LoVo (cell line): ENCODE measurements at places on chromosomes 16 and 17.
A peak's percentile ranks its signal among the peaks of the same experiment; 100 is the strongest.

DNA sequence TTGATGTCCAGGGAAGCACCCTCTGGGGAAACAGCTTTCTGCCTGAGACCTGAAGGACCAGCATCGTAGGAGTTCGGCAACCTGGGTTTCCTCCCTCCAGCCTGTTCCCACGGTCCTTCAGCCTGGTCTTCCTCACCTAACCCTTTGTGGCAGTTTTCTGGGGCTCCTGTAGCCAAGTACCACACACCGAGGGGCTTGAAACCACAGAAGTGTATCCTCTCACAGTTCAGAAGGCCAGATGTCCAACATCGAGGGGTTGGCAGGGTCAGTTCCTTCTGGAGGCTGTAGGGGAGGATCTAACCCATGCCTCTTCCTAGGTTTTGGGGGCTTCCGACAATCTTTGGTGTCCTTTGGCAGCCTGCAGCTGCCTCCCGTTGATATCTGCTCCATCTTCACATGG is 381.0 kb upstream of the TNRC6C start:
- no peak for DNase-seq

DNA sequence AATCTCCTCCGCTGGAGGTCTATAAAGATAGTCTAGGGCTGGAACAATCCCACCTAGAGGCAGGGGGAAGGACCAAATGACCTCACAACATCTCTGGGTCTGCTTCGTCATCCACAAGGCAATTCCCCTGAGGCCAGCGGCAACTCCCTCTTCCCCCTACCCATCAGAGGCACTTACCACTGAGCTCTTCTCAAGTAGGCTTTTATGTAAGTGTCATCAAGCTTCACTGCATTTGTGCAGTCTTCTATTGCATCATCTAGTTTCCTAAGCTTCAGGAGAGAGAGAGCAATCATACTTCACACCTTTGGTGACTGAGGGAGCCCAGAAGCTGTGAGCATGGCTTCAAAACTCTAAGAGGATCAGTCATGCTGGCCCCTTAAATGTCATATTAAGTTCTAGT is 21.0 kb downstream of the CNP start:
- no peak for DNase-seq

- no peak for DNase-seq
Observed at GRCh38 chr17:8766731-8767130, 8.4 kb upstream of the SPDYE4 start.

- no peak for DNase-seq
Observed at GRCh38 chr16:85524365-85524629, 88.8 kb upstream of the GSE1 start.

- DNase-seq: no peak
Observed at GRCh38 chr16:87065446-87066132, 251.6 kb downstream of the C16orf95 start.

DNA sequence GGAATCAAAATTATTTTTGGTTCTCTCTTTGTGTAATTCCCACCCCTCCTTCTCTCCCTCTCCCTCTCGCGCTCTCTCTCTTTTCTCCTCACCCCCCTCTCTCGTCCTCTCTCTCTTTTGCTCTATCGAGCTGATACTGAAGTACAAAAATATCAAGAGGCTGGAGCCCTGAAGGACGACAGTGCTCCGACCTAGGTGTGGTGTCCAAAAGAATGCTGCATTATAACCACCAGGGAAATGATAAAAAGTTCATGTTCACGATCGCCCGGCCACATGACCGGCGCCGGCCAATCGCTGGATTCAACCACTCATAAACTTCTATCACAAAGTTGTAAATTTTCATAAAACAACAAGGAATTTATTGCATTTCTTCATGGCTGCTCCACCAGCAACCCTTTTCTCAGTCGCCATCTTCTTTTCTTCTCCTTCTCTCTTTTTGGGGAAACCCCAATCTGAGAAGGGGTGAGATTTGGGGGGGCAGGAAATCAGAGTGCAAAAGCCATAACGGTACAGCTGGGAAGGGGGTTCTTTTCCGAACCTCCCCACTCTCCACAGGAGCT is at the start of gene HOXB6:
HOXB6 (minus strand) TSS at position 217 of the 560 bp plus-strand sequence. CDS start 6,836 bp downstream, outside the sequence.
- peak; percentile 90 for DNase-seq

DNA sequence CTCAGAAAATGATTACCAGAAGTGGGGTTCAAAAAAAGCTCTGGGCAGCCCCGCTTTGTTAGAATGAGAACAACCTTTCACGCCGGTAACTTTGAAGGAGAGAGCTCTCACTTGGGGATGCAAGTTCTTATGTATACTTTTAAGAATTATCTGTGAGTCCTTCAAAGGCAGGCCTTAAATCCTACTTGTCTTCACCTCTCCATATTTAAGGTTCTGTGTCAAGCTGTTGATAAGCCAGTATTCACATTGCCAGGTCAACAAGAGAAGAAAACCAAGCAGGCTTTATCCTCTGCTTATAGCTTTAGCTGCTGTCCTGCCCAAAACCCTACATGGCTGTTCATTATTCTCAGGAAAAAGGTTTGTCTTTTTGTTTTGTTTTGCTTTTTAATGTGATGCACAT is 42.9 kb downstream of the CDRT4 start:
- DNase-seq: no peak

GRCh38 chr17:68305142-68305541 is 13.8 kb downstream of the ARSG start:
- no peak for DNase-seq

- peak; percentile 65 for DNase-seq
Observed at GRCh38 chr17:1455291-1455796, 688 bp downstream of the CRK start.

DNA sequence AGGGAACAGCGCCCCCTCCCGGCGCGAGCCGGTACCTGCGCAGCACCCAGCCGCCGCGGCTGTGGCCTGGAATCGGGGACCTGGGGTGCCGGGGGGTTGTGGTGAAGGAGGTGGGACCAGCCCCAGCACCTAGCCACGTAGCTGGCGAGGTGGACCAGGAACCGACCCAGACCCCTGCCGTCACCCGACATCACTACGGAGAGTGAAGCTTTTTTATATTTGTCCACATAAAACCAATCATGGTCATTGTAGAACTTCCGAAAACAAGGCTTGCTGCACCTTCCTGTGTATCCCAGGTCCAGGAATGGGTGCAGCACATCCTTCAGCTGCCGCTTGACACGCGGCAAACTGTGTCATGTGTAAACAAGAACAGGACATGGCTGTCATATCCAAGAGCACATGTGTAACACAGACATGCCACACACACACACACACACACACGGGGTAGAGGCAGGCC is 1.3 kb downstream of the HBQ1 start:
- DNase-seq: no peak

DNA sequence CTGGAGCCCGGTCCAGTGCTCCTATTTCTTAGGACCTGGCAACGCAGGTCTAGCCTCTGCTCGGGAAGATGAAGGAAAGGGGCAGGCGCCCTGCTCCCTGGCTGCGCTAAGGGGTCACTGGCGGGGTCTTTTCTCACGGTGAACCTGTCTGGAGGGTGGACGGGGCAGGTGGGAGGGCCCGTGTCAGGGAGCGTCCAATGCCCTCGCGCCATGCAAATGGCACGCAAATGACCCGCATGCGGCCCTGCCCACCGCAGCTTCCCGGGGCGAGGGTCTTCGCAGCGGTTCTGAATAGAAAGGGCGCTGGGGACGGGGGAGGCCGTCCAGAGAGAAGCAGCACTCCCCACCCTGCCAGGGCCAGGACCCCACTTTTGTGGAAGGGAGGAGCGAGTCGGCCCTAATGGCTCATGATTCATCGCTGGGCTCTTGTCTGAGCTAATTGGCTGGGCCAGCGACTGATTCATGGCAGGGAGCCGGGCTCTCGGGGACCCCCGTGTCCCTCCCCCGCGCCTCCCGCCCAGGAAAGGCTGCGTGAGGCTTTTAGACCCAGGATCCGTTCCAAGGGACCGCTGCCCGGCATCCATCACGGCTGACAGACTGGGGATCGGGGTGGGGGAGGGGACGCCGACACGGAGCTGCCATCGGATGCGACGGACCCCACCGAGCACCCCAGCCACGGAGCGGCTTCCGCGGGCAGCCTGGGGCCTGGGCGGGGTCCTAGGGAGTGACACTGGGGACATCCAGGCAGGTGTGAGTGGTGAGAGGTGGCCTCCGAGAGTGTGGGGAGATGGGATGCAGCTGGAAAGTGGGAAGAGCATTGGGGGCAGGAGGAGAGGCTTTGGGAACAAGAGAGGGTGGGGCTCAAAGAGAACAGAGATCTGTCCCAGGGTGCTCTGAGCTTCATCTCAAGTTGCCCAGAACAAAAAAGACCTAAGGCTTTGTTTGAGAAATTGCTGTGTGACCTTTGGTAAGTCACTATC is 25.0 kb upstream of the NGFR start:
- DNase-seq: no peak

GRCh38 chr17:82907797-82908542 is 68.1 kb upstream of the ZNF750 start:
- DNase-seq: no peak

DNA sequence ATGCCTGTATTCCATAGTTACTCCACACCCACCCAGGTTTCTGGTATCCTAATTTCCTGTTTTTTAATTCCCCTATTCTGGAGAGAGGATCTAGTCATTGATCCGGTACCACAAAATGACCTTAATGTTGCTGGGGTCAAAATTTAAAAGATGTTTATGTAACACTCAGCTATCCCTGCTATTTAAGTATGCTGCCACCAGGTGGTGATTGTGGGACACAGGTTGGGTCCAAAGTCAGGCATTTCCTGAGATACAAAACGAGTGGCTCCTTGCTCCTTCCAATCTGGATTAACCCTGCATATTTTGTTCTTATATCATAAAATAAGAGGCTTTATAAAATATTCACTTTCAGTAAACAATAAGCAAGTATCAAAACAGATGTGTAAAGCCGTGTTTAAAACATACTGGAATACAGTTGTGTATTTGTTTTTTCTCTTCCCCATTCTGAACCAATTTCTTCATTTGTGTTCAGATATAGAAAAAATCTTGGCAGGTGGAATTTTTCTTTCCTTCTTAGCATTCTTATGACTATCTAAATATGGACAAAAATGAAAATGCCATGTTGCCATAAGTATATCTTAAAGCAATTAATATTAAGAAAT is 16.3 kb downstream of the HS3ST4 start:
- no peak for DNase-seq

DNA sequence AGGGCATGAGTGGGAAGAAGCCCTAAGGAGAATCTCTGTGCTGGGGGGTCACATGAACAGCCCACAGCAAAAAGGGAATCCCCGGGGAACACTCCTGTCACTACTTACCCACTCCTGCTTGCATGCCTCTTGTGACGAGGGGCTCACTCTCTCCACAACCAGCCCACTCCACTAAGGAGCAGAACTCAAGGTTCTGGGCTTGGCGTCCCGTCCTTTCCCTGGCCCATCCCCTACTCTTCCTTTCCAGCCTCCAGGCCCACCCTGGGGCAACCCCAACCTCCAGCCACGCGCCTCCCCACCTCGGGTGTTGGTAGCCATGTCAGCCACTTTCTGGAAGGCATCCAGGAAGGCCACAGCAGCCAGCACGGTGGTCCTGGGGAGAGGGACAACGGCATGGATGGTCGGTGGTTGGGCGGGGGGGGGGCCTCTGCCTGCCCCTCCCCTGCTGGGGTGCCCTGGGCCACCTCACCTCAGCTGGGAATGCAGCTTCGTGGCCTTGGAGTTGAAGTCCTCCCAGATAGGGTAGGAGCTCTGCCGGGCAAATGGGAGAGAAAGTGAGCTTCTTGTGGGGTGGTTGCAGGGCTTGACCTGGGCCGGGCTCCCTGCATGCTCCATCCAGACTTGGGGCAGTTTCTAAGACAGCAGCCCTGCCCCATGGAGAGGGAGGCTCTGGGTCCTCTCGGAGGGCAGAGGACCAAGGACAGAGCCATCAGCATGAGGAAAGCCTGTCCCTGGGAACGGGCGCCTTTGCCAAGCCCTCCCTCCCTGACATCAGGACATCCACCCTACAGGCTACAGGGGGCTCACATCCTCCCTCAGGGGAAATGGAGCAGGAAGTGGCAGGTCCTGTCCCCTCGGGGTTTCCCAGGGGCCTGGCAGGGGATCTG is 5.1 kb downstream of the MTSS2 start:
- DNase-seq: no peak

GRCh38 chr16:68884861-68885720 is 41.8 kb downstream of the TANGO6 start:
- no peak for DNase-seq

- no peak for DNase-seq
Observed at GRCh38 chr17:77208217-77208808, 67.5 kb downstream of the SEC14L1 start.

GRCh38 chr17:199191-199604 is 17.7 kb upstream of the DOC2B start:
- no peak for DNase-seq

- DNase-seq: no peak
Observed at GRCh38 chr16:57966204-57966771, 4.6 kb downstream of the CNGB1 start.

DNA sequence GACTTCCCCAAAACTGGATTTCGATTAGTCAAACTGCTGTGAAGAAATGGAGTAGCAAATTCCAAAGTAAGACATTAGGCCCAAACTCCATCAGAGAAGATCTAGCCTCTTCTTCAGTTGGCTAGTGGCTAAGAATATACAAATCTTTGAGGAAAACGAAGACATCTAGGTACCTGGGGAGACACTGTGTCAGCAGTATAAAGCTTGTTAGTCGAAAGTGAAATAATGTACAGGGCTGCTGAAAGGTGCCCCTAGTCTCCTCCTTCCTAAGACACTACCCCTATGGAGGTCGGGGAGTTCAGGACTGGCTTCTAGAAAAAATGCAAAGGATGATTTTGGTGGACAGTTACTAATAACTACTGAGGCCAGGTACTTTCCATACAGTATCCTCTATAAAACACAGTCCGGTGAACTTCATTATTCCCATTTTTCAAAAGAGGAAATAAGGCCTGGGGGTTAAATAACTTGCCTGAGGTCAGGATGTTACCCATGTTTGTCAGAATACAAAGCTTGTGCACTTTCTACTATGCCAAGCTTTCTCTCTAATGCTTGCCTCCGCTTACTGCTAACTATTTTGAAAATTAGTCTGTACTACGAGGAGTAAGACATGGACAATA is 15.0 kb downstream of the DNAJC7 start:
- no peak for DNase-seq

DNA sequence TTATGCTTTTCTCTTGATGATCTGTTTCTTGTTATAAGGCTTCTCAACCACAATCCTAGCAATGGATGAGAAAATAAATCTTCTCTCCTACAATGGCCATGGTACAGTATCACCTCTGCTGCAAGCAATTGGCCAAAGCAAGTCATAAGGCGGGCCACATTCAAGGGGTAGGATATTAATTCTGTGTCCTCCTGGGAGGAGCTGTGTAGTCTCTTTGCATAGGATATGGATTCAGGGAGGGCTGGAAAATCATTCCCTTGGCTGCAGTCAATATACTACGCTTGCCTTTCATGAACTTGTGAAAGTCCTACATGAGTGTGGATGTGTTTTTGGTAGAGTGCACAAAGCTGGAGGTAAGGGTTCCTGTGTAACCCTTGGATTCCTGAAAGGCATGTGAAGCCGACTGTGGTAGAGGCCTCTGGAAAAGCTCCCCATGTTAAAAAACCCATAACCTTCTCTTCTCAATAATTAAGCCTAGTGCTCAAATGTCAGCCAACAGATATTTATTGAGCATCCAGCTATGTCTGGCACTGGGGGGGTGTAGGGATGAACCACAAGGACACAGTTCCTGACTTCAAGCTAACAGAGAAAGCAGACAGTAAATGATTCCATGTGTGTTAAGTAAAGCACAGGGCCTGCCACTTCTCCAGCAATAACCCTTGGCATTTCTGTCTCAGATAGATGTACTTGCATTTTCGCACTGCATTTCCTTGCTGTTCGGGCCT is 147.6 kb upstream of the HS3ST3A1 start:
- no peak for DNase-seq
